ENCODE measurements at places on chromosomes 3 and 15.

GRCh38 chr15:101046826-101047225, 127.7 kb downstream of the LRRK1 start:
- DNase-seq, result no peak

GRCh38 chr3:122578069-122578740, 755 bp downstream of the PARP15 start:
- no peak for DNase-seq

- no peak for DNase-seq
Observed at GRCh38 chr15:83285284-83285978, 967 bp upstream of the BNC1 start.

GRCh38 chr3:134339331-134339730, 34.9 kb downstream of the AMOTL2 start:
- DNase-seq, result no peak

DNA sequence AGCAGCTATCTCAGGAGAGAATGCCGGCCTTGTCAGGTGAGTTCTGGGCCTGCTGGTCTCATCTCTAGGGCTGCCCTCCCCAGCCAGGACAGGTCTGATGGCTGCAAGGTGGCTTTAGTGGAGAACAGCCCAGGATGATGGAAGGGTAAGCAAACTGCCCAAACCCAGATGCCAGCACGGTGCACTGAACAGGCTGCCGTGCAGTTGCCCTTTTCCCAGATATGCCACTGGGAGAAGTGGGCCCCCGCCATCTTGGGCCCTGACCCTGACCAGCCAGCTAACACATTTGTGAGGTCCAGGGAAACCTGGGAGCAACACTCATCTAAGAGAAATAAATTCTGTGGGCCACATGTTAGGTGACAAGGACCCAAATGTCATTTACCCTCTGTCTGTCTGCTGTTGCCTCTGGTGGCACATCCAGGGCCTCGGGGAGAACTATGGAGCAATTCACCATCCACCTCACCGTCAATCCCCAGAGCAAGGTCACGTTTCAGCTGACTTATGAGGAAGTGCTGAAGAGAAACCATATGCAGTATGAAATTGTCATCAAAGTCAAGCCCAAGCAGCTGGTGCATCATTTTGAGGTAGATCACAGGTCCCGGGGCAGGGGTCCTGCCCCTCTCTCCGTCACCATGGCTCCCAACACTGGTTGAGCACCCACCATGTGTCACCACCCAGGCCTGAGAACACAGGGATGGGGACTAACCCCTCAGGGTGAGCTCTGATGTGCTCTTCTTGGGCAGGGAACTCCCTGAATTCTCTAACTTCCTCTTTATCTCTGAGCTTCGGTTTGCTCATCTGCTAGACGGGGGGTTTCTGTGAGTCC, 1.8 kb downstream of the ITIH1 start:
- no peak for DNase-seq

GRCh38 chr3:118186051-118186450, 848.6 kb downstream of the IGSF11 start:
- no peak for DNase-seq

DNA sequence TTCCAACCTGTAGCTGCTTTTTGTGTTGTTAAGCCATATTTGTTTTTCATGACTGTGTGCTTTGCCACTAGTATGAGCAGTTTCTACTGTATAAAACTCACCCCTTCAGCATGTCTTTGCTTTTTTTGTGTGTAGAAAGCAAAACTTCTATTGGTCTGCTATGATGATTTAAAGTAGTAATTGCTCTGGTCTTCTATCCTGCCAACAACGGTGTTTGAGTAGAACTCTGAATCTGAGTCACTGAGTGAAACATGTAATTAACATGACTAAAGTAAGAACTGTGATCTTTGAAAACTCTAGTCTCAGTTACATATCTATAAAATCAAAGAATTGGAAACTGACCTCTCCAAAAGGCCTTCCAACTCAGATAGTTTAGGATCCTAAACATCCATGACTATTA, 133.6 kb downstream of the TPRG1 start:
- no peak for DNase-seq

- DNase-seq, result no peak
Observed at GRCh38 chr3:59249004-59249403, 199.2 kb upstream of the CFAP20DC start.

DNA sequence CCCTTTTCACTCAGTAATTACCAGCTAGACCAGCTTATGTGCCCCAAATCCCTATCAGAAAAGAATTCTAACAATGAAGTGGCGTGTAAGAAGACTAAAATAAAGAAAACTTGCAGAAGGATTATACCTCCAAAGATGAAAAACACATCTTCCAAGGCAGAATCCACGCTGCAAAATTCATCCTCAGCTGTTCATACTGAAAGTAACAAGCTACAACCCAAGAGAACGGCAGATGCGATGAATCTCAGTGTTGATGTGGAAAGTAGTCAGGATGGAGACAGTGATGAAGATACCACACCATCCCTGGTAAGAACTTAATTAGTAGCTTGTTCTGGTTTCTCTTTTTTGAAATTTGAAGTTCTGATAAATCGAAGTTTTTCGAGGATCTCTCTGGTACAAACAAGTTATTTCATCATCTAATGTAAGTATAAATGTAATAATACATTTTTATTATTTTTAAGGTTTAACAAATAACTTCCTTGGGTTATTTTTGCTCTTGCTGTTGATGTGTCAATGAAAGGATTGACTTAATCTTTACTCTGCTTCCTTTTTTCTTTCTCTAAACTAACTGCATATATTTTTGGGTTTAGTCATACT, 1.4 kb downstream of the WDR76 start:
- no peak for DNase-seq

DNA sequence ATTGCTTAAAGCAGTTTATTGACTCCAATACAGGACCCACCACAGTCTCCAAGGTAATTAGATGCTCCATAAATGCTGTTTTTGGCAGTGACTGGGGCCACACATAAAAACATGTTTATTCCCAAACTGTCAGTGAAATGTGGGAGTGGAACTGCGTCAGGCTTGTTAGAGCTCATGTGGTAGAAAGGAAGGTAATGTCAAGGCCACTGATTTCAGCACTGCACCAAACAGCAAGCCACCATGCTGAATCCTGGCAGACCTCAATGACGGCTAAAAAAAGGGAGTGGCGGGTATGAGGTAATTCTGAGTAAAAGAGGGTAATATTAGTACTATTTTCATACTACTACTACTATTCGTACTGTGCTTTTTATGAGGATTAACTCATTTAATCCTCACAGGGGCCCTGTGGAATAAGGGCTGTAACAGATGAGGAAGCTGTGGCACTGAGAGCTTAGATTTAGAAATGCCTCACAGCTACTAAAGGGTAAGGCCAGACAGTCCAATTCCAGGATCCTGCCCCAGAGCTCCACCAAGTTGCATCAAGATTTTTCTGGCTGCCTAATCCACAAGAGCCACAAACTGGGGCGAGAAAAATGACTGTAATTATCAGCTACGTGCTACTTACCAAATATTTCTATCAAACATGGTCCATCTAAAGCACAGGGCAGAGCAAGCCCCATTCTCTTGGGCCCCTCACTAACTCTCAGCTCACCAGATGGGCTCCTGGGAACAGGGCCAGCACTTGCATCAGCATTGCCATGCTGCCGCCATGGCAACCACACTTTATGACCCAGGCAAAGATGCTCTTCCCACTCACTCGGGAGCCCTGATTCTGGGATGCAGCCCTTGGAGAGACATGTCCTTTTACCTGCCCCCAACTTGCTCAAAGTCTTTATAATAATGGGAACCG, 83.6 kb upstream of the SPATA12 start:
- peak; percentile 8 for DNase-seq

GRCh38 chr15:41079717-41080116, 36.4 kb downstream of the INO80 start:
- DNase-seq, result no peak

DNA sequence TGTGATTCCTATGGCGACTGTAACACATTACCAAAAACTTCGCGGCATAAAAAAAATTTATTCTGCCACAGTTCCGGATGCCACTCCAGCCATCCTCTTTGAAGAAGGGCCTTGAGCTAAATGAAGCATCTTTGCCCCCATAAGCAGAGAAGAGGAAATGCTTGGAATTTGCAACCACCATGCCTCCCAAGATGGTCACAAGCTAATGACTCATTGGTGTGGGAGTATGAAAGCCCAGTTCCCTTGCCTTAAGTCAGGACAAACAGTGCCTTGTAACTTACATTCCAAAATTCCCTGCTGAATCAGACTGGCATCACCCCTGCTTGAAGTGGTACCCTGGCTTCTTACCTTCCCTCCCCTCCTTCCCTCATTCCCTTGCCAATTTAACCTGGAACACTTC, 1077.4 kb downstream of the EPHA3 start:
- DNase-seq, result no peak

DNA sequence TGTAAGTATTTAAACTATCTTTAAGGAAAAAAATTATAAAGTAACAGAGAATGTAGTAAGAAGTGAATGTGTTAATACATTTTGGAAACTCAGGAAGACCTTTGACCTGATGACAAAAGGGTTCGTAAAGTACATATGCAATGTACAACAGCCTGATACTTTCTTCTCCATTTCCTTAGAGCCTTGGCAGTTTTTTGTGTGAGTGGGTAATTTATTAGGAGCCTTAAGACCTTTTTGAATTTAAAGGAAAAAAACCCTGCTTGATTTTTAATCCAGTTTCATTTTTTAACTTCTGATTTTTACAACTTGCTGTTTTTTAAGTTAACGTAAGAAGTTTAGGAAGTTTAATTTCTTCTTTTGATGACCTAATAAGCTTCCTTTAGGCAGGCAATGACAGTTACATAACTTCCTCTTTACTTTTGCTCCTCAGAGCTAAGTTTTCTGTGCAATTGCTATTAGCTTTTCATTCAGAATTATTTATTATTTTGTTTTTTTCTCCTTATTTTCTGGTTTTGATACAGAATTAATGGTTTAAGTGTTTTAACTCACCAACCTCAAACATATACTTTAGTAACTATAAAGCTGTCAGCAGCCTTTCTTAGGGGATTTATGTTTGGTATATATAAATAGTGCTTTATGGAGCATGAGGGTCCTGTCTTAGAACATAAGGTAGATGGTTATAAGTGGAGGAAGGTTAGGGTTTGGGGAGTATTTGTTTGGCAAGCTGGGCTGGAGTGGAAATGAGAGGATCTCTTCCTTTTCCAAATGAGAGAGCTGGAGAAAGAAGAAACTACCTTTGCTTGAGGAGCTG, 35.2 kb downstream of the ARMC8 start:
- no peak for DNase-seq

GRCh38 chr3:71225951-71226564, 357.5 kb downstream of the FOXP1 start:
- DNase-seq, result no peak

- DNase-seq, result no peak
Observed at GRCh38 chr15:90104551-90104950, 2.3 kb upstream of the IDH2 start.
